Neuronal stem cell (in vitro differentiated cells): ENCODE measurements at places on chromosomes 1 and 21.

- DNase-seq = no peak
These were observed 642 bp downstream of the MLLT11 start for GRCh38 chr1:151060657-151061421.

DNA sequence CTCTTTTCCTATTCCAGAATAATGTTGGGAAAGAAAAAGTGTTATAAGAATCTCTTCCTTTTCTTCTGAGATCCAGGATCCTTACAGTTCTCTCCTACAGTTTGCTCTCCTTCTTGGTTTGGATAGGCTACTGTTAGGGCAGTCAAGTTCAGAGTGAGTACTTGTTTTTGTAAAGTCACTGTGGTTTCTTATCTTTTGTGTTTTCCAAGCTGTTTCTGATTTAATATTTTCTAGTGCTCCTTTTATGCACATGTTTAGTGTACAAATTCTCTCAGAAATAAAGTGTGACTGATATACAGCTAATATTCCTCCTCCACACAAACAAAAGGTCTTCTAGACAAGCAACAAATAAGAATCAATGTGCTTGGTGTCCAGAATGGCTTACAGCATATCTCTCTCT lies 107.7 kb downstream of the BACH1 start:
- no peak for DNase-seq

DNA sequence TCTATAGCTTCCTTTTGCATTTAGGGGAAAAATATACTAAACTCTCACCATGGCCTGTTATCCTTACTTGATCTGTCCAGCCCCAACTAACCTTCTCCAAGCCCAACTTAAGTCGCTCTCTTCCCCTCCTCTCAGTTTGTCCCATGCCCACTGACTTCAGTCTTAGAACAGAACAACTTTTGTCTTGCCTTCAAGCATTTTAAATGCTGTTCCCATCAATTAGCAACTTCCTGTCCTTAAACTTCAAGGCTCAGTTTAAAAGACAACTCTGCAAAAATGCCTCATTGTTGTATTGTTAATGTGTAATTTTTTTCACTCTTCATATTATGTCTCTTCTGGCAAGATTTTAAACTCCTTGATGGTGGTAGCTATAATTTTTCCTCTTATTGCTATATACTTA lies 526.9 kb downstream of the NEGR1 start:
- DNase-seq = no peak

DNA sequence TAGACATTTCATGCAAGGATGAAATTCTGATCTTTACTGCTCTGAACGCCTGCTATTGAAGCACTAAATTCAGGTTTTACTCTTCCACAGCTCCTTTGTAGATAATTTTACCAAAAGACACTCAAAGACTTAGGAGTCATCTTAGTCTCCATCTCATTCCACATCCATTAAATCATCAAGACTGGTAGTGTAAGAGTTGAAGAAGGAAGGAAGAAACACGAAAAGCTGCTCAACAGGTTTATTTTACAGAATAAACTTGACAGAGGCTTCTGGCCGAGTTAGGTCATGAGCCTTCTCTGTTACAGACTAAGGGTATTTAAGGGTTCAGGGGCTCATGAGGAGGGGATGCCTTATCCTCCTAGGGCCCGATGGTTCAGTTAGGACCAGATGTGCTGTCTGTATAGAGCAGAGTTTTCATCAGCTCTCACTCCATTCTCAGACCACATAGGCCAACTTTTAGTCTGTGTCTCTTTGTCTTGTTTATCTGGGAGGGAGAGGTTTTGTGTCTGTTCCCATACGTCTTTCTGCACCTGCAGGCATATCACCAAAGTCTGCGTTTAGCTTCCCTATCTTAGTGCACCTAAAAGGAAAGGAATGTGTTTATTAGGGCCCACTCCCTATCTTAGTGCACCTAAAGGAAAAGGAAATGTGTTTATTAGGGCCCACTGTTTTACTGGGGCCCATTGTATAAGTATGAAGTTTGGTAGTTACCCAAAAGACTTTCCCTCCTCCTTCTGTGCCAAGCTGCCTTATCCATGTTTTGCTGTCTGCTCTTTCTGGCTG lies 57.4 kb upstream of the RGS18 start:
- no peak for DNase-seq

DNA sequence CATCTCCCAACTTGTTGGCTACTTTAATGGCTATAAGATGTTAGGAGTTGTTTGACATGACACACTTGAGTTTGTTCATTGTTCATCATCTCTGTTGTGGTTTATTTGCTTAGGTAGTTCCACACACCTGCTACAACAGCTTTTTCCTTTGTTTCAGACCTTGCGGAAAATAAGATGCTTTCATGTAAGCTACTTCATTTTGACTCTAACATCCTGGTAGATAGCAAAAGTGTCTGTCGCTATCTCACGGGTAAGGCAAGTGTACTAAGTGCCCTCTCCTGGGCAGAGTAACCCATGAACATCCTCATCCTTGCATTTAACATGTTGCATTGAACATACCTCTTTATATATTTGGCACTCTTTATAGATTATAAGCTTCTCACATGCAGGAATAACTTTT lies 1.6 kb upstream of the OR10T2 start:
- no peak for DNase-seq

GRCh38 chr1:201112926-201113325 lies 700 bp upstream of the CACNA1S start:
- DNase-seq = no peak

DNA sequence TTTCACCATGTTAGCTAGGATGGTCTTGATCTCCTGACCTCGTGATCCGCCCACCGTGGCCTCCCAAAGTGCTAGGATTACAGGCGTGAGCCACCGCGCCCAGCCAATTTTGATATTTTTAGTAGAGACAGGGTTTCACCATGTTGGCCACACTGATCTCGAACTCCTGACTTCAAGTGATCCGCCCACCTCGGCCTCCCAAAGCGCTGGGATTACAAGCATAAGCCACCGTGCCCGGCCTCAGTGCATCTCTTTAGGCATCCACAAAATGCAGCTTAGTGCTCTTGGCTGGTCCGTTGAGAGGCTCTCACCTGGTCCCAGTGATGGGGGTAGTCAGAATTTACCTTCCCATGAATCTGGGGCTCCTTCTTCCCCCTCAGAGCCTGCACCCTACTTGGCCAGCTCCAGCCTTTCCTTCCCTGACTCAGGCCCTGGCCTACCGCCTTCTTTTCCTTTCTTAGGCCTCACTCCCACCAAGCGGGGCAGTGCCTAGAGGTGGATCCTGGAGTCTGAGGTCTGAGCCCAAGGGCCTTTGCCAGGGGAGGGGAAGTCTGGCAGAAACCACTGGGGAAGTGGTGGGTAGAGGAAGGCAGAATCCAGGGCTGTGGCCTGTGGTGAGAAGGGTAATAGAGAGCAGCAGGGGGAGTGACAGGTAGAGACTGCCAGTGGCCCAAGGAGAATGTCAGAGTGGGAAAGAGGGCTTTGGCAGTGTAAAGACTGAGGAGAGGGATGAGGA lies 3.7 kb downstream of the LENEP start:
- no peak for DNase-seq

- no peak for DNase-seq
These were observed 158.2 kb downstream of the TGFBR3 start for GRCh38 chr1:91727763-91728162.
